ENCODE measurements at places on chromosomes 13 and 19.

- DNase-seq, result no peak
Observed at GRCh38 chr19:14510311-14511228, 7.6 kb downstream of the DNAJB1 start.

GRCh38 chr19:7690779-7691258 lies 10.2 kb downstream of the TRAPPC5 start:
- no peak for DNase-seq

DNA sequence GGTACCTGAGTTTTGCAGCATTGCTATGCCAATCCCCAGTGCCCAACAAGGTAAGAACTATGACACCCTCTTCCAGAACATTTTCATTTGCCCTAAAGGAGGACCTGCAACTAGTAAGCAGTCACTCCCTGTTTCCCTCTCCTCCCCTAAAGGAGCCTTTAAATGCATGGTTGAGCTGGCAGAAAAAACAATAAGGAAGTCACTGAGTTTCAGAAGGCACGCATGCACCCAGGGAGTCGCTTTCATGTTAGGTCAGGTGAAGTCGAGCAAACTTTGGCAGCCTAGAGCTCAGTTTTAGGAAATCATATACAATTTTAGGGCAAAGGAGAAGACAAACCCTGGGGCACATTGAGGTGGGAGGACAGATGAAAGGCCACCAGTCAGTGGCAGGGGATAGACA lies 11.8 kb downstream of the NLRP11 start:
- DNase-seq, result no peak

DNA sequence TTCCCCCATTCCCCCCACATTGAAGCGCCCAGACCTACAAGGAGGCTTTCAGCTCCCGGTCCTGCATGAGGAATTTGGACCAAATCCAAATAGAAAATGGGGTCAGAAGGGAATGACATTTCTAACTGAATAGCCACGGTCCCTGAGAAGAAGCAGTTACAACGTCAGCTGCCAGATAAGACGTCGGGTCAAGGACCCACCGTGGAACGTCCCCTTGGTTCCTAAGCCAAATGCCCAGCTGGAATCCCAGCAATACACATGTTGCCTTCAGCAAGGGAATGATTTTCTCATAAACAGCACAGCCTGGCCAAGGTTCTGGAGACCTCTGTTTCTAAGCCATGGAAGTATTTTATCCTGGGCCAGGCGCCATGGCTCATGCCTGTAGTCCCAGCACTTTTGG lies 109.1 kb upstream of the PEG3 start:
- DNase-seq, result no peak

DNA sequence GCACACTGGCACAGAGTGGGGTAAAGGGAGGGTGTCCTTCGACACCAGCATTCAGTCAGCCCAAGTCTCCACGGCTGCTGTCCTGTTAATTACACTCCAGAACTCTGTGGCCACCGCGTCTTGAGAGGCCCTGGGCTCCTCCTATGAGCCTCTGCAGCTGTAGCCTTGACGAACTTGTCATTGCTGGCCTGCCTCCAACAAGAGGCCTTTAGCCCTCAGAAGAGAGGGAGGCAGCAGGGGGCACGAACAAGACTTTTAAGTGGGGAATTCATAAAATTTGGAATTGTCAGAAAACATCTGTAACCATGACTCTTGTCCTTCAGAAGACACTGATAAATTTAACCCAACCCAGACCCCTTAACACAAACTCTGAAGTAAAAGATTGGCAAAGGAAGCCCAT lies 241.9 kb downstream of the UQCRFS1 start:
- no peak for DNase-seq

GRCh38 chr13:114102131-114102520 lies 30.3 kb downstream of the RASA3 start:
- DNase-seq, result no peak

GRCh38 chr19:50817941-50818858 lies 5.4 kb downstream of the KLK1 start:
- DNase-seq, result peak; percentile 60

GRCh38 chr19:1624458-1624857 lies 19.2 kb upstream of the UQCR11 start:
- DNase-seq, result no peak

- no peak for DNase-seq
Observed at GRCh38 chr19:8074501-8074900, 21.9 kb downstream of the CCL25 start.

DNA sequence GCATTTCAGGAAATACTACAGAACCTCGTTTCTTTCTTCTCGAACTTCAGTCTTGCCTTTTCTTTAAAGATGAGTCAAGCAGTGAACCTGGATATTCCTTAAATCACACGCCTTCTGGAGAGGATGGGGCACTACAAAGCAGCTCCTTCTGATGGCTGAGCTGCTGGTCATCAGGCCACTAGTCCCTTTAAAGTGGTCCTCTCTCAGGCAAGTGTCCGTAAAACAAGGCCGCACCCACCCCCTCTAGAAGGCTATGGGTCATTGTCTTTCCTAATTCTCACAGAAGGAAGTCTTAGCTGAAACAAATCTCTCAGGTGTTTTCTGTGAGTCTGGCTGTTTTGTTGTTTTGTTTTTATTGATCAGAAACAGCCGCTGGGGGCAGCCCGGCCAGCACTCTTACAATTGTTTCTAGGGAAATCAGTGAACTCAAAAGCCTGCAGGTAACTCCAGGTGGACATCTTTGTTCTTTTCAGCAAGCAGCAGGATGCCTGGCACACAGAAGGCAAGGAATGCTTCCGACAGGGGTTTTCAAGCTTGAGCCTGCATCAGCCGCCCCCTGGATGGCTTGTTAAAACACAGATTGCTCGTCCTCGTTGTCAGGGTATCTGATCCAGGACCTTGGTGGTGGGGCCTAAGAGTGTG lies 45.4 kb downstream of the MBNL2 start:
- no peak for DNase-seq

DNA sequence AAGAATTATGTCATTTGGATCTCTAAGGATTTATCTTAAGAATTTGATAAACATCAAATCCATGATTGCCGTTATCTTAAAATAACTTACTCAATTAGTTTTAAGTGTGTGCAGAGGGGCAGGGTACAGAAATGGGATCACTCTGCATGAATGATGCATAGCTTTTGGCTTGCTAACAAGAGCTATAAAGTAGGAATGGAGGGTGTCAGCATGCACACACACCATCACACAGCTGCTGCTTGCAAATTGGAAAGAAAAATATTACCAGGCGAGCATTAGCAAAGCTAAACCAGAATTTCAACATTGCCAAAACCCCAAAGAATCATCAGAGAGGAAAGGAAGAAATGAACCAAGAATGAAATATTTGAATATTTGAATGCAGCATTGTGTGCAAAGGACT lies 580.6 kb downstream of the LMO7 start:
- DNase-seq, result no peak

- DNase-seq, result peak; percentile 36
Observed at GRCh38 chr13:21625366-21625765, 21.4 kb upstream of the MICU2 start.

DNA sequence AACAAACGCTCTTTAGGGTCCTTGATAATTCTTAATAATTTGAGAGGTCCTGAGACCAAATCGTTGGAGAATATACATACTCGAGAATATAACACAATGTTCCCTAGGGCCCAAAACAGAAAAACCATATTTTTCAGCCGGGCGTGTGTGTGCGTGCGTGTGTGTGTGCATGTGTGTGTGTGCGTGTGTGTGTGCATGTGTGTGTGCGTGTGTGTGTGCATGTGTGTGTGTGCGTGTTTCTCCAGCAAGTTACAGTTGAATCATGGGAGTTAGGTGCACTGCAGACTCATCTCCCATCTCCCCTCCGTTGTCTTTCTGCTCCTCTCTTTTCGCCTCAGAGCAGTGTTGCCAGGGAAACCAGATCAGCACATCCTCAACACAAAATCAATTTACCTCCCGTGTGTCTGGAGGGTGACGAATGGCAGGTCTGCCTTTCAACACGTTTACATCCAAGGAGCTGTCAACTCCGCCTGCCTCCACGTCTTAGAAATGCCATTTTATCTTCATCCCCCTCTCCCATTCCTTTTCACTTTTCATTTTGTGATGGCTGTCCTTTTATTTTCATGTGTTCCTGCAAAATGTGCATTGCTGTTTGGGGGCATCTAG lies 8.3 kb upstream of the PNMA8B start:
- no peak for DNase-seq
